Fibroblast of skin of back (primary cell): ENCODE measurements at places on chromosomes 4 and X.

- no peak for DNase-seq
Measured at GRCh38 chr4:5852523-5853202, 40.2 kb downstream of the CRMP1 start.

- no peak for DNase-seq
Measured at GRCh38 chrX:23754664-23755063, 11.6 kb upstream of the ACOT9 start.

GRCh38 chr4:112152521-112152920, 7.3 kb downstream of the FAM241A start:
- no peak for DNase-seq

GRCh38 chrX:4091046-4091760, 377.8 kb upstream of the PRKX start:
- peak; percentile 36 for DNase-seq

- no peak for DNase-seq
Measured at GRCh38 chr4:69799337-69799736, 38.9 kb upstream of the SULT1B1 start.

- peak; percentile 8 for DNase-seq
Measured at GRCh38 chr4:77204621-77205020, 47.6 kb downstream of the CCNG2 start.

GRCh38 chr4:61320631-61321030, 120.5 kb downstream of the ADGRL3 start:
- DNase-seq = peak; percentile 52

DNA sequence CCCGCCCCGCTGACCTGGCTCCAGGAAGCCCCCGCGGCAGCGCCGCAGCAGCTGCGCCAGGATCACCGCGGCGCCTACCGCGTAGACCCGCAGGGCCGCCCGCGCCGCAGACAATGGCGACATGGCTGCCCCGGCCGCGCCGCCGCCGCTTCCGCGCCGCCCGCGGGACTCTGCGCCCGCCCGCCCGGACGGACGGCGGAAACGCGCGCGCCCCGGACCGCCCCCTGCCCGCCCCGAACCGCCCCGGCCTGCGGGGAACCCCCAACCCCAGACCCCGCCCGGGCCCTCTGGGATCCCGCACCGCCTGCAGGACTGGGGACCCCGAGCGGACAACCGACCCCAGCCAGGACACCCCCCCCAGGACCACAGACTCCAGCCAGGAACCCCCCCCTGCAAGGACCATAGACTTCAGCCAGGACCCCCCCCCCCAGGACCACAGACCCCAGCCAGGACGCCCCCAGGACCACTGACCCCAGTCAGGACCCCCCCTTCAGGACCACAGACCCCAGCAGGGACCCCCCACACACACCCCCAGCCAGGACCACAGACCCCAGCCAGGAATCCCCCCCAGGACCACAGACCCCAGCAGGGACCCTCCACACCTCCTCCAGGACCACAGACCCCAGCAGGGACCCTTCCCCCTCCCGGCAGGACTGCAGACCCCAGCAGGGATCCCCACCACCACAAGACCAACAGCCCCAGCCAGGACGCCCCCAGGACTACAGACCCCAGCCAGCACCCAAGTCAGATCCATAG, at the start of the genes DHRSX and ZBED1:
DHRSX (minus strand) TSS at position 174 of the 756 bp plus-strand sequence; CDS start at position 123, 51 bp downstream.
ZBED1 (minus strand) TSS at position 174 of the 756 bp plus-strand sequence. CDS start 10,257 bp downstream, outside the sequence.
- DNase-seq = peak; percentile 41

GRCh38 chr4:86249074-86249473, 110.8 kb downstream of the MAPK10 start:
- DNase-seq = no peak

- no peak for DNase-seq
Measured at GRCh38 chr4:139450586-139450985, 3.3 kb upstream of the RAB33B start.

DNA sequence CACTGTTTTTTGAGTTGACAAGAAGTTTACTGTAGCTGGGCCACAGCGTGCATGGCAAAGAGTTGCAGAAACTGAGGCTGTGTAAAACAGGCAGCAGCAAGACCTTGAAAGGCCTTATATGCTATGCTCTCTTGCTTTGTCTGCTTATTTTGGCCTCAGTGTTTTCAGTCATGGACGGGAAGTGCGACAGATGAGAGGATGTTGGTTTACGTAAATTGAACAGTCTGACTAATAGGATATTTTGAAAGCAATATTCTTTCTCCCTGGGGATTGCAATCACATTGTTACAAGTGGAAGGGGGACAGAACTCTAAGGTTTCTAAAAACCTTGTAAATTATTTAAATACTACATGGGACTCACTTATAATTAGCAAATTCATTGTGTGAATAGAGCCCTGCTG, 32.2 kb upstream of the MAGEA10 start:
- DNase-seq = no peak

DNA sequence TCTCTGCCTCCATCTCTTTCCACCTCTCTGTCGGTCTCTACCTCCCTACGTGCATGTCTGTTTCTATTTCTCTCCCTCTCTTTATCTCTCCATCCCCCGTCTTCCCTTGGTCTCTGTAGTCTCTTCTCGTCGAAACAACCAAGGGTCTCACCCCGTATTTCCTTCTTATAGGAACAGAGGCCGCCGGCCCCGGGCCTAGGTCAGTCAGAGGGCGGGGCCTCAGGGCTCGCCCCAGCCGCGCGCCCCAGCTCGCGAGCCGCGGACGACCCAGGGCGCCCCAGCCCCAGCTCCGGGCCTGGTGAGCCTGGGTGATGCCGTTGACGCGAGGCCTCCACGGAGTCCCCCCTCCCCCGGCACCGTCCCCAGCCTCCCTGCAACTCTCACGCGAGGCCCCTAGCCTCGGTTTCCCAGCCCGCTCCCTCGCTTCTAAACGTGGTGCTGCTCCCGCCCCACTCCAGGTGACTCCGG, 6.6 kb downstream of the TIMM17B start:
- no peak for DNase-seq

GRCh38 chr4:41146196-41146595, 68.1 kb downstream of the APBB2 start:
- peak; percentile 32 for DNase-seq

- no peak for DNase-seq
Measured at GRCh38 chr4:98383431-98384106, 122.4 kb downstream of the RAP1GDS1 start.

- no peak for DNase-seq
Measured at GRCh38 chrX:44451056-44451455, 91.6 kb downstream of the FUNDC1 start.

DNA sequence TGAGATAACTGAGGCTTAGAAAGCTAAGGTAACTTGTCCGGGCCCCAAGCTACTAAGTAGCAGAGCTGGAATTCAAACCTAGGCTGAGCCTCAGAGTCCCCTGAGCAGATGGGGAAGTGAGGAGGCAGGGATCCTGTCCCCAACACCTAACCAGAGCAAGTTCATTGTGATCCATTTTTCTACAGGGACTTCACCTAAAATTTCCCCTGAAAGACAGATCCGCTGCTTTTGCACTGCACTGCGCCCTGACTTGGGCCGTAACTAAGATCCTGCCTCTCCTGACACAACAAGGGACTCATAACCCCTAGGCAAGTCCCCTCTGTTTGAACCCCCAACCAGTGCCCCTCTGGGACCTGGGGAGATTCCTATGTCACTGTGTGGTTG, 25.6 kb upstream of the MTM1 start:
- no peak for DNase-seq

- DNase-seq = peak; percentile 73
Measured at GRCh38 chr4:94582517-94582916, 130.8 kb downstream of the PDLIM5 start.

DNA sequence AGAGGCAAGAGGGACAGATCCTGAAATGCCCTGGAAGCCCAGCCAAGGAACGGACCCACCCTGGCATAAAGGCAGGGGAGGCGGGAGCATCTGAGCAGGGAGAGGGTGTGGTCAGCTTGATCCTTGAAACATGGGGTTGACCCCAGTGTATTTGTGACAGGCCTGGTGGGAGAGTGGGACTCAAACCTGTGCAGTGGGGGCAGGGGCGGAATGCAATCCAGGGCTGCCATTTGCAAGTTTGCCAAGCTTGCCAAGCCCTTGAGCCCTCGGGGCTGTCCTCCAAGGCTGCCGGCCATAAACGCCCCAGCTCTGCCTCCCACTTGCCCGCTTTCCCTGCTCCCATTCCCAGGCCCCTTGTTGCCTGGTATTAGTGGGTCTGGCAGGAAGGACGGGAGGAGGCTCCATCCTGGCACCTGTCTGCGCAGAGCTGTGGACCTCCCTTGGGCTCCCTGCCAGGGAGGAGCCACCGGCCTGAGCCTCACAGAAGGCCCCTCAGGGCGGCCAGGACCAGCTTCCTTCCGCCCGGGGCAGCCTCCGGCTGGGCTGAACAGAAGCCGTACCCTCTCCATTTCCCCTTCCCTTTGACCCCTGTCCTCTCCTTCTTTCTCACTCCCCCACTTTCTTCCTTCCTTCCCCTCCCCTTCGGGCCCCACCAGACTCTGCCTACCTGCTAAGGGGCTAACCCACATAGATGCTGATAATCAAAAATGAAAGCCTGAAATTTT, 661 bp downstream of the S100P start:
- DNase-seq = no peak

DNA sequence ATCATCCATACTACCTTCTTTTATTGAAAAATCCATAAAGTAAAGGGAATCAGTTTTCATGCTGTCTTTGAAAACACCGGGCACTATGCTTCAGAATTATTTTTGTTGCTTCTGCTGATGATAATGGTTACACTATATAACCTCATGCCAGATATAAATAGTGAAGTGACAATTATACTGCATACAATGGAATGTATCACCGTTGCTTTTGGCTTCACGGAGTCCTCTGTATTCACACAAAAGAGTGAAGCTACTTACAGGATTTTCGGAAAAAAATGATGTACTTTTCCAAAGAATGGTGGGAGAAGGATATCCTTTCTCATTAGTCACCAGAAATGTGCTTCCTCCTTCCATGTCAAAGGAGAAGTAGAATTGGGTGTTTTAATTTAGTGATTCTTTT, 159.1 kb upstream of the PITX2 start:
- no peak for DNase-seq

- DNase-seq = peak; percentile 27
Measured at GRCh38 chr4:111943796-111944203, 201.5 kb upstream of the FAM241A start.

DNA sequence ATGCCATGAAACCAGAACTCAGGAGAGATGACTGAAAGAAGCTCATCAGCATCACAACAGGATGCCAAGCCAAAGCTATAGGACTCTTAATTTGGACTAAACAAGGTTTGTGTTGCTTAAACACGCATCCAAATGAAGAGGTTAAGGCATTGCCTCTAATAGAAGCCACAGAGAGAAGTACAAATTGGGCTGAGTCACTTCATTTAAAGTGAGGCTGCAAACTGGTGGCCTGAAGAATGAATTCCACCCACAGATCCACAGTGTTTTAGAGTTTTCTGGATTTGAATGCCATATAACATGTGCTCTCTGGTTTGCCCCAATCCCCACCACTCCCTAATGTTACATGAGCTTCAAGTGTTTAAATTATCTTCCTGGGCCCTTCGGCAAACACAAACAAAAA, 103.5 kb downstream of the FIP1L1 start:
- peak; percentile 30 for DNase-seq

- no peak for DNase-seq
Measured at GRCh38 chrX:10074241-10074941, 82.4 kb upstream of the CLCN4 start.

DNA sequence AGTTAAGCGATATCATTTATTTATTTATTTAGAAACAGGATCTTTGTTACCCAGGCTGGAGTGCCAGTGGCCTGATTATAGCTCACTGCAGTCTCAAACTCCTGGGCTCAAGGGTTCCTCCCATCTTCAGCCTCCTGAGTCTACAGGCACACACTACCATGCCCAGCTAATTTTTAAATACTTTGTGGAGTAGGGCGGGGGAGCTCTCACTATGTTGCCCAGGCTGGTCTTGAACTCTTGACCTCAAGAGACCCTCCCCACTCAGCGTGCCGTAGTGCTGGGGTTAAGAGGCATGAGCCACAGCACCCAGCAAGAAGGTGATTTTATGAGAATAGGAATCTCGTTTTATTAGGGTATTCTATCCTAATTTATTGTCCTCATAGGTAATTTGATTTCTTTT, 3.9 kb upstream of the UFSP2 start:
- no peak for DNase-seq

GRCh38 chr4:108888769-108889168, 125.9 kb upstream of the ETNPPL start:
- peak; percentile 33 for DNase-seq

GRCh38 chr4:86530183-86530582, 63.9 kb upstream of the PTPN13 start:
- DNase-seq = no peak

GRCh38 chr4:76499461-76499860, 64.4 kb downstream of the SHROOM3 start:
- no peak for DNase-seq

DNA sequence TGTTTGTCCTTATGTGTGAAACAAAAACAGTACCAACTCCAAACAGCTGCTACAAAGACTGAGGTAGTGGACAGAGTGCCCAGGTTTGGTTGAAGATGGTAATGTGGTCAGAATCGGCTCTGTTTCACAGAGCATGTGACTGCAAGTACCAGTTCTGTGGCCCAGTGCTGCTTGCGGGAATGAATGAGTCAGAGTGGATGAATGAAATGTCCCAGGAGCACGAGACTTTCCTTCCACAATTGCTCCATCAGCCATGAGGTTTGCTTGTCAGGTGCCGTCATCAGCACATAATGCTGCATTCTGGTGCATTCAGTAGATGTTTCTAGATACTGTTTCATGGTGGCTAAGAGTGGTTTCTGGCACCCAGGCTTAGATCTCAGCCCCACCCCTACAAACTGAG, 84.2 kb downstream of the GPR143 start:
- DNase-seq = no peak

DNA sequence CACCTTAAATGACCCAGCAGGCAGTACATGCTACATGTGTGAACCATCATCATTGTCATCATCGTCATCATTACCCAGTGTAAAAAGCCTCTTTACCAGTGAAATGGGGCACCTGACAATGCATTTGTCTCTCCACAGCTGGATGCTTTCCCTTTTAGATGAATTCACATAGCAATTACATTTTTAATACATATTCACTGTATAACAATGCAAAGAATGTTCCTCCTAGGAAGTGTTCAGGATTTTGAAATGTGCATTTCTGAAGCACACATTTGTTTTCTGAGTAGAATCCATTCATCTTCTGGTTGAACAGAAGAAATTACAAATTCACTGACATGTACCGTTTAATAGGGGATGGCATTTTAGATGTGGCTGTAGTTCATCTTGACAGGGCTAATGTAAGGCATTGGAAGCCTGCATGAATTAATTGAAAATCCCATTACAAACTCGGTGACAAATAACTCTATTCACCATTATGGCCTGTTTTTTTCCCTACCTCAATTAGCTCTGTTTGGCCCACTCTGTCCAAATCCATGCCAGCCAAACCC, 111.1 kb downstream of the SH3RF1 start:
- DNase-seq = peak; percentile 90

GRCh38 chr4:119189638-119190037, 22.9 kb upstream of the USP53 start:
- DNase-seq = no peak

GRCh38 chr4:19033816-19034733, 1012.5 kb upstream of the LCORL start:
- DNase-seq = peak; percentile 0

DNA sequence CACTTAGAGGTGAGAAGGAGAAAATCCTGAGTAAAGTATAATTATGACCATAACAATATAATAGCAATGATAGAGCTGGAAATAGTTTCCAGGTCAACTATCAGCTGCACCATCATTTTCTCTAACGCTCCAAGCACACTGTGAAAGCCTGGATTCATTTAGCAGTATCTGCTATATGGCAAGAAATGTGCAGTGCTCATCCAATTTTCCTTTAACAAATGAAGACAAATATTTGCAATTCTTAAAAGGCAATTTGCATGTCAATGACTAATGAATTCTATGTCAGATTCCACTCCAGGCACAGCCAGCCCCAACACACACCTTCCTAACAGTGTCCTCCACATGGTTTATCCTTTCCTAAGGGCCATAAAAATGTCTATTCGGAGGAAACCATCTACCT, 12.7 kb downstream of the PRSS12 start:
- no peak for DNase-seq
